Endothelial cell of umbilical vein (primary cell): ENCODE measurements at places on chromosomes 5 and 9. TPM values are rescaled to one million over a fixed set of nuclear protein-coding genes. Genes with fewer than 3 reads are reported as not detected.

The NMUR2 gene
- not detected in 2 replicates for total RNA-seq

The EXOSC2 gene
- 44.4 and 46.4 TPM in 2 replicates for total RNA-seq

The ECSCR gene
- total RNA-seq = 365 and 377 TPM in 2 replicates

- no peak for DNase-seq
These were observed 945.0 kb upstream of the WWC1 start for GRCh38 chr5:167346461-167346860.

GRCh38 chr5:147645197-147645596, 135.3 kb upstream of the DPYSL3 start:
- DNase-seq = no peak

The CRHBP gene
- total RNA-seq = 0.51 TPM in 1 of 2 replicates, not detected in the other

The ORM2 gene
- total RNA-seq = not detected in 2 replicates

GRCh38 chr5:156716591-156717380, 133.3 kb upstream of the PPP1R2B start:
- no peak for DNase-seq

The DMRT3 gene
- total RNA-seq = not detected in 2 replicates

DNA sequence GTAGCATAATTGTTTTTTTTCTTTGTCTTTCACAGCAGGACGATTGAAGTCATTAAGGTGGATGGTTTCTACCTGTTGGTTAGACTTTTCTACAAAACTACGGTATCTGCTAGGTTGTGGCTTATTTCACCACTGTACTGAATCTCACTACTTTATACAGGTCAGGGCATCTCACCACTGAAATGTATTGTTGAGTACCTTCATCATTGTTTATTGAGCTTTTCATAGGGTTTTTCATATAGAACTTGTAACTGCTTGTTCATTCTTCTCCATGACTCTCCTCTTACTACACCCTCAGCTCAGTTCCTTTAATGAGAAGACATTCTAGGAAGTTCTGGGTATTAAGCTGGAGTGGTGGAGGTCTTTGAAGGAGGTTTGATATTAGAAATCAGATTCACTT, 75.1 kb downstream of the PAM start:
- DNase-seq = no peak

The CSNK1G3 gene
- total RNA-seq = 33.0 and 35.9 TPM in 2 replicates

The PDZD2 gene
- 3.4 and 6.9 TPM in 2 replicates for total RNA-seq

The TXNDC8 gene
- not detected in 2 replicates for total RNA-seq

DNA sequence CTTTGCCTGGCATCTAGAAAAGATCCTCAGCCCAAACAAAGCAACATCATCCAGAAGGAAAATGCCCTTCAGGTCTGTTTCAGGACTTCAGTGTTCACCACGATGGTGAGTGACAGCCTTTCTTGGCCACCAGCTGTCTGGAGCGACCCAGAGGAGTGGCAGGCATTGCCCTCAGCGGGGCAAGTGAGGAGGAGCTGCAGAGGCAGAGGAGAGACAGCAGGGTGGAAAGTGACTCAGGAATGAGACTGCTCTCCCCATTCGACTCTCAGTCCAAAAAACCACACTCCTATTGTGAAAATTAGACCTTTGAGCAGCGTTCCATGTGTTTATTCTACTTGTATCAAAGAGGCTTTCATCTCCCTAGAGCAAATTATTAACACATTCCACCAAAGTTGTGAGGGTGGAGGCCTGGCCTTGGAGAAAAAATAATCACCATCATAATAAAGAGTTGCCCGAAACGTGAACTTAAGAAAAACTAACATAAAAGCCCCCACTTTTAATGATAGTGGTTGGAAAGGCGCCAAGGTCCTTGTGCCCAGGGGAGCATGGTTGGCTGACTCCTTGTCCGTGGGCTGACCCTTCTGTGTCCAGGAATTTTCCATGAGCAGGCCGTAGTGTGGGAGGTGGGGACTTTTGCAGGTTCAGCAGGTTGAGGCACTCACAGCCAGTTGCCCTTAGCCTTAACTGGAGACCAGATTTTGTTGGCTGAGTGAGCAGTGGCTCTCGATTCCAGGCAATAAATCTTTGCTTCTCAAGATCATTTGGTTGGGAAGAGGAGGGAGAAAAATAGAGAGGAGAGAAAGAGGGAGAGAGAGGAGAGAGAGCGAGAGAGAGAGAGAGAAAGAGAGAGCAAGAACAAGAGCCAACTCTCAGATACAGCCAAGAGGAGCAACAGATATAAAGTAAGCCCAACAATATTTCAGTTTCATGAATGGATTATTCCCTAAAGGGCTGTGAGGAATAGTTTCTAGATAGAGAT, 125.9 kb upstream of the ANKRD55 start:
- peak; percentile 18 for DNase-seq

DNA sequence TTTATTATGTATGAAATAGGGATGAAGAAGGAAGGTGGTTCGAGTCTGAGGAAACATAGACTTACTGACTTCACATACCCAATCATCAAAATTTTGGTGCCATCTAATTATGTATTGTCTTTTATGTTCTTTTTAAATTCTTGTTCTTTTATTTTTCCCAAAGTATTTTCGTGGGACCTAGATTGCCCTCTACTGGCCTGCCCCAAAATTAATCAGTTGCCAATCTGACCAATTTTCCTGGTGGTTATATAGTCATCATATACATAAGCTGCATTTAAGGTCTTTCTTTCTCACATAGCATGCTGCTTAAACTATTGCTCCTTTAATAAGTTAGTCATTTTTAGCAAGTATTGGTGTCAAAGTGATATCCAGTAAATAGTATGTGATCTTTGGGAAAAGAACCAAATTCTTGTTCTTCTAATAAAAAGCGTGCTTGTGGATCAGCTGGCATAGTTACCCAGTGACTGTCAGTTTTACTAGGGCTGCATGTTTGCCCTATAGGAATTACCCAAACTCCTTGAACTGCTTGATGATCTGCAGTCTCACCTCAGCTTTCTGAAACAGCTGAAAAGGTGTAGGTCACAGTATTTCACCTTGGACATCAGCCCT, 223.5 kb downstream of the SH3GL2 start:
- DNase-seq = peak; percentile 31

- no peak for DNase-seq
These were observed 270.7 kb upstream of the WWC1 start for GRCh38 chr5:168020542-168021294.

GRCh38 chr9:73565833-73566465, 414.3 kb downstream of the ANXA1 start:
- no peak for DNase-seq

GRCh38 chr5:9608093-9608492, 22.1 kb downstream of the TAS2R1 start:
- DNase-seq = no peak

DNA sequence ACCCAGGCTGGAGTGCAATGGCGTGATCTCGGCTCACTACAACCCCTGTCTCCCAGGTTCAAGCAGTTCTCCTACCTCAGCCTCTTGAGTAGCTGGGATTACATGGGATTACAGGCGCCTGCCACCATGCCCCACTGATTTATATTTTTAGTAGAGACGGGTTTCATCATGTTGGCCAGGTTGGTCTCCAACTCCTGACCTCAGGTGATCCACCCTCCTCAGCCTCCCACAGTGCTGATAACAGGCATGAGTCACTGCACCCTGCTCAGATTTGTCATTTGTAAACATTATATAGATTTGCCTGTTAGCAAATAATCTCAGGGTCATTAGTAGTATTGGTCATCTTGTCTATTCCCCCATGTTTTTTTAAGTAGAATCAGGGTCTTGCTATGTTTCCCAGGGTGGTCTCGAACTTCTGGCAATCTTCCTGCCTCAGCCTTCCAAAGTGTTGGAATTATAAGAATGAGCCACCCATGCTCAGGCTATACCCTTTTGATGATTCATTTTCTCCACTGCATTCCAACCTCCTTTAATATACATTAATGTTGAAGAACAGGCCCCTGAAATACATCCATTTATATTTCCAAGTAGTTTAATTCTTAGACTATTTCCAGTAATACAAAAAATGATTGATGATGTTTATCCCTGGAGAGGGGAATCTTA, 17.3 kb downstream of the CENPH start:
- DNase-seq = no peak

- DNase-seq = no peak
These were observed 9.7 kb downstream of the ZNF462 start for GRCh38 chr9:106872641-106873040.

GRCh38 chr9:97470076-97470475, 31.4 kb upstream of the TMOD1 start:
- no peak for DNase-seq

GRCh38 chr5:143882520-143882919, 70.6 kb downstream of the HMHB1 start:
- no peak for DNase-seq

The PCDHGB4 gene
- 4.4 and 6.5 TPM in 2 replicates for total RNA-seq

DNA sequence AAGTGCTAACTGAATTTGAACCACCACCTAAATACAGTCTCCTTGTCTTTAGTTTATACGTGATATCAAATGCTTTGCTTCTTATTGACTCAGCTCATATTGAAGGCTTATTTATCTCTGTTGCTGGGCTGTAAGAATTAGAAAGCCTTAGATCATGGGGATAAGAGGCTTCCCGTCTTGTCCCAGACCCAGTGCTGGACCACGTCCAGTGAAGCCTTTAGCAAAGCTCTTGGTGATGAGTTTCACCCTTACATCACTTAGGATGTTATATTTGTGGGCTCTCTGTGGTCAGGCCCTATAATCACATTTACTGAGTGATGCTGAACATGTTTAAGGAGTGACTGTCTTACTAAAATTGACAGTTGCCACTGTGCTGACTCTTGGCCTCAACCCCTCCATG, 11.2 kb downstream of the FAM240B start:
- DNase-seq = no peak

The USP20 gene
- total RNA-seq = 13.4 and 17.4 TPM in 2 replicates

- DNase-seq = no peak
These were observed 42.3 kb downstream of the AOPEP start for GRCh38 chr9:94768766-94769165.

GRCh38 chr5:140143521-140144258, 18.0 kb downstream of the IGIP start:
- DNase-seq = no peak

The SPINK7 gene
- total RNA-seq = not detected in 2 replicates

The C9orf50 gene
- not detected in 2 replicates for total RNA-seq

DNA sequence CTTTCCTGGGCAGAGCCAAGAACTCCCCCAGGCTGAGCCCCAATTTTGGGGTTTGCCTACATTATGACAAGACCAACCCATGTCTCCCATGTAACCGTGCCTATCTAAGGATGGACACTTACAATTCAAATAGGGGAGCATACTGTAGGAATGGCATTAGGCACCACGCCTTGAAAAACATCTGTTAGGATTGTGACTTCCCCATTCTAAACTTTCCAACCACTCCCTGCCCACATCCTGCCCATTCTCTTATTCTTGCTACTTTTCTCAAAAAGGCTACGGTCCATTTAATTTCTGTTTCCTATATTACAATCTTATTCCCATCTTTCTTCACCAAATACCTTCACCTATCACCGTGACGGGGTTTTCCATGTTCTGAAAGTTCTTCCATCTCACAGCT, 99.2 kb downstream of the LPAR1 start:
- no peak for DNase-seq

DNA sequence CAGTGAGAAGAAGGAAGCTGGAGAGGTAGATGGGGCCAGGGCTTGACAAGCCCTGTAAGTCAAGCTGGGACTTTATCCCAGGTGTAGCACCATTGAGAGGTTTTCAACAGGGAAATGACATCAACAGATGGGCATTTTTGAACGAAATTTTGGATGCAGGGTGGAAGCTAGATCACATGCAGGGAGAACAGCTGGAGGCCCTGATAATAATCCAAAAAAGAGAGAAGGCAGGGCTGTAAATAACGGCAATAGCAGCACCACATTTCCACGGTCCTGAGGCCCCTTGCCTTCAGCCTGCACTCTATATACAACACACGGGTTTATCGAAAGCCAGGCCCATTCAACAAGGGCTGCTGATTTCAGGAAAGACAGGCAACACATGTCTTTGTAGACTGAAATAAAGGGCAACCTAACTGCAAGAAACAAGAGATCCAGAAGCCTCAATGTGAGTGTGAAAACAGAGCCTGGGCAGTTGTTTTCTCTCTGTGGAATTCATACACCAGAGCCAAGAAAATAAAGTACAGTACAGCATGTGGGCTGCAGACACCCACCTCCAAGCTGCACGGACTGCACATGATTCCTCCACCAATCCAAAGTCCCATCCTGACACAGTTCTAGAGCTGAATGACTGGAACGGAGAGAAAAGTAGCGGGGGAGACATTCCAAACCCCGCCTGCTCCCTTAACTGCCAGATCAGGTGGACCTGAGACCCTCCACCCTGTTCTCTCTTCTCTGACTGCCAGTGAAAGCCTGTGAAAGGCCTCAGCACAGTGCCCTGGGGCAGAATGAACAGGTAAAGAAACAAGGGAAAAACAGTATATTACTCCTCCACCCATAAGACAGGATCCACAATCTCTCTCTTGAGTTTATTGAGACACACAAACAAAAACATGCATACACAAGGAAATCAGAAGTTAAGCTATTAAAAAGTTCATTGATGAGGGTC, 36.3 kb downstream of the KLHL3 start:
- peak; percentile 60 for DNase-seq

The LCN1 gene
- not detected in 2 replicates for total RNA-seq

- DNase-seq = no peak
These were observed 80.3 kb upstream of the ARAP3 start for GRCh38 chr5:141762316-141762715.
